ENCODE measurements at places on chromosomes 4 and X.

DNA sequence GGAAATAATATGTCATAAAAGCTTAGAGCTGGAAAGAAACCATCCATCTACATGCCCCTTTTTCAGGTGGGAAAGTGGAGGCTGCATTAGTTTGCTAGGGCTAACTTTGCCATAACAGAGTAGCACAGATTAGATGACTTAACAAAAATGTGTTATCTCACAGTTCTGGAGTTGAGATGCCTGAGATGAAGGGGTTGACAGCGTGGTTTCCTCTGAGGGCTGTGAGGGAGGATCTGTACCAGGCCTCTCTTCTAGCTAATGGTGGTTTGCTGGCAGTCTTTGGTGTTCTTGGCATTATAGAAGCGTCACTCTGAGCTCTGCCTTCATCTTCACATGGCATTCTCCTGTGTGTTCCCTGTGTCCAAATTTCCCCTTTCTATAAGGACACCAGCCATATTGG lies 2.4 kb downstream of the CHRNA9 start:
- DNase-seq: no peak

DNA sequence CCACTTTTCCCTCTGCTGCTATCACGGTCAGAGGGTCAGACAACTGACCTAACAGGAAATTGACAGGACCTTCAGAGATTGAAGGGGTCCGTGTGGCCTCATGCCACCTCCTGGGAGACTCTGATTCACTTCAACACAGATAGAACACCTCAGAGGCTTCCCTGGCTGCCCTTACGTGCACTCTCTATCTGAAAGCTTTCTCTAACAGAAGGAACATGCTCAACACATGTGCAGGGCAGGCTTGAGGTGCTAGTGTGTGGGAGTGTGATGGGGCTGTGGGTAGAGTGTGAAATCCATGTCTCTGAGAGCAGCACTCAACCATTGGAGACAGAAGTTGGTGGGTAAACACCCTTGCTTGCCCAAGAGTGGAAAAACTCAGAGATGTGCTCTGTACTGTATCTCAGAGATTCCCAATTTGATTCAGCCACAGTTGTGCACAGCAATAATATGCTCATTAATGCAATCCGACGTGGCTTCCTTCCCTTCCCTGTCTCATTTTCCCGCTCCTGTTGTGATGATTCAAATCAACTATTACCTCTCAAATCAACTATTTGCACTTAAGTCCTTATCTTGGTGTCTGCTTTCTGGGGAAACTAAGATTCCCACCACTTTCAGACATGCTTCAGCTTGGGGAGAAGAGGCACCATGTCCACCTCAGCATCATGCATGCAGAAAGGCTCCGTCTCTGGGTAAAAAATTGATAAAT lies 62.0 kb upstream of the MAGEB2 start:
- no peak for DNase-seq

- no peak for DNase-seq
These were observed 30.0 kb upstream of the SLC9A7 start for GRCh38 chrX:46788902-46789301.

DNA sequence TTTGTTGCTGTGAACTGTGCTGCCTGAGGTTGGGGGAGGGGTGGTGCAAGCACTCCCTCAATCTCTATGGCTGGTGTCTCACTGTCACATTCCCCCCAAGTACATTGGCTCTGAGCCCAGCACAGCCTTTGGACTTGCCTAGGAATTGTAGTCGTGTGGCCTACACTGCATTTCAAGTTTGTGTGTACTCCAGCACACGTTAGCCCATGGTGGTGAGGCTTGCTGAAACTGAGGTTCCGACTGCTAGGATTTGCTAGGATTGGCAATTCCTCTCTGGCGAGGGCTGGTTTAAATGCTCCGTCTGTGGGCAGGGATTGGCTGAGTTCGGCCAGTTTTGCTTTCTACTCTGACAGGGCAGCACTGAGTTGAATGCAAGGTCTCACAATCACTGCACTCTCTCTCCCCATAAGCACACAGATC lies 121.7 kb upstream of the CXXC4 start:
- DNase-seq: no peak

DNA sequence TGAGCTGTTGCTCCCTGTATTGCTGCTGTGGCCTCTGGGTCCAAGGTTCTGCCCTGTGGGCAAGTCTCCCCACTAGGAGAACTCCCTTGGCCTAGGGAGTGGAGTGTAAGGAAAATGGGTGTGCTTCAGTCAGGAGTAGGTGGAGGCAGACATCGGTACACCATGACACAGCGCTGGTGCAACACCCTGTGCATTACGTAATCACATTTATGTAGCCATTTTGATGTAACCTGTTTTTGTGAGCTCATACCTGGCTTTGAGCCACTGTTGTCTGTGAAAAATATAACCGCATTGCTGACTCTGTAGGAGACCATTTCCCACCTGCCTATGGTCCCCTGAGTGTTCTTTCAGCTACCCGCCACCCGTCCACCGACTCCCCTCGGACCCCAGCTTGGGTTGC lies 700.5 kb upstream of the AGA start:
- DNase-seq: no peak

DNA sequence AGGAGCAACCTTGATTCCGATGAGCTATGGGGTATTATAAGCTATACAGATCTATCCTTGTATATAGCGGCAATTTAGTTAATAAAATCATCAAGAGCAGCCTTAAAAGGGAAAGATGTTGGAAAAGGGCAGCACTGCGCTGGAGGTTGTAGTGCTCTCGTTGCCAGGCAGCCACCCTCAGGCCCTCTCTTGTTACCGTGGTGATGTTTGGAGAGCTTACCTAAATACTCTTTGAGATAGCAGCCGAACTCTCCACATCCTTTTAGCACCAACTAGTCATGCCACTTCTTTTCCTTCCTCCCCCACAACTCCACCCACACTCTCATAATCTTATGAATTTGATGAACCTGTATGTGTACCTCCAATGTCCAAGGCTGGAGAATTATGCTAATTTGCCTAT lies 3.8 kb upstream of the RADX start:
- no peak for DNase-seq

GRCh38 chr4:168498251-168498650 lies 1.4 kb downstream of the PALLD start:
- DNase-seq: no peak

DNA sequence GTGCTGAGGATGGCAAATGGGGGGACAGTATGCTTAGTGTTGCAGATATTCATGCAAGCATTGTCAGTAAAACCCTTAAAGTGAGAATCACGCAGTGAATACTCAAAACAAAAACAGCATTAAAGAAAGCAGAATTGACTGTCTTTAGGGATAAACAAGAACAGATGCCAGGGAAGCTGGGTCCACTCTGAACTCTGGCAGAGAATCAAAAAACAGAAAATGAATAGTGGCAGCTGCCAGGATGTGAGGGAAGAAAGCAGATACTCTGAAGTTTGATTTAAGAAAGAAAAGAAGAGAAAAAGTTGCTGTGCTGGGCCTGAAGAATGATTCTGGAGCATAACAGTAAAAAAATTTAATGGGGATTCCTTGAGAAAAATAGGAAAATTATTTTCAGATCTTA lies 131.5 kb downstream of the GABRA2 start:
- DNase-seq: no peak

- DNase-seq: no peak
These were observed 88.2 kb downstream of the CFAP299 start for GRCh38 chr4:80423553-80424224.

DNA sequence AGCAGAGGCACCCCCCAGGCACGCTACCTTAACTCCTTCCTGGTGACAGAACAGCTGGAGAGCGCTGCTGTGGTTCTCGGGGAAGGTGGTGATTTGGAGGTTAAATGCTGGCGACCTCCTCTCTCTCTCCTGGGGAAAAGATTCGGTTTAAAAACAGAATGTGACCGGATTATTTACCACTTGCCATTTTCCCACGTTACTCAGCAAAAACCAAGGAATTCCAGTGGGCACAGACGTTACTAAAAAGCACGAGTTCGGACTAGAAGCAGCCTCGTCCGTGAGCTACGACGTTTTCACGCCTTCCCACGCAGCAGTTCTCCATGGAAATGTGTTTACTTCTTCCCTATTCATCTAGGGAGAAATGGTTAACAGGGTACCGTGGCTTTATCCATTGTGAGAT lies 32.3 kb upstream of the C4orf50 start:
- no peak for DNase-seq

DNA sequence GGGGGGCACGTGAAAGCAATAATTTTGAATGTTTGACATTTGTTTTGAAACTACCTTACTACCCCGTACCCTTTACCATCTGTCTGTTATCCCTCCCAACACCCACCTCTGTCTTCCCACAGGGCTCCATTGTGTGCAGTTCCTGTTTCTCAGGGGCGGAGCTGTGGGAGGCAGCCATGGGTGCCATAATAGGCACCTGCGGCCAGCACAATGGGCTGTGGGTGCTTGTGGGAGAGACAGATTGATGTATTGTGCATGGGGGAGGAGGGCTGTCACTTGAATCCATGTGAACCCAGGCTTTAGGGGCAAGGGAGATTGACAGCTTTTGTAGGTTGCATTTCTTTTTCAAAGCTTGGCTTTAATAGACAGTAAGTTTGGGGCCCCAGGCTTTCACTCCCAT lies 122.6 kb upstream of the CXorf66 start:
- no peak for DNase-seq

DNA sequence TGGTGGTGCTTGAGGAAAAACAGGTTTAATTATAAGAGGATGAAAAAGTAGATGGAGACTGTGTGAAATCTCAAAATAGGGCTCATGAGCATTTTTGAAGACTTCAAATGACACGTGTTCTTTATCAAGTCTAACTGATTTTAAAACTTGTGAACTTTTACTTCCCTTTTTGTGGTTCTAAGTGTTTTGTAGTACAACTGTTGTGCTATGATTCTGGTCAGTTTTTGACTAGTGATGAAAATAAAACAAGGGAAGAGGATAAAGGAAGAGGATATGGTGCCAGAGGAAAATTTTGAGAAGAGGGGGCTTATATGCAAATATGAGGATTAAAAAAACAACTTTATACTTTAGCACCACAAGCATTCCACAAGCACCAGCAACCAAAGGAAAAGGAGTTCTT lies 644.0 kb downstream of the RPA4 start:
- DNase-seq: no peak

GRCh38 chr4:109708990-109709389 lies 5.7 kb upstream of the CASP6 start:
- no peak for DNase-seq

GRCh38 chr4:140296335-140297220 lies 76.9 kb upstream of the SCOC start:
- no peak for DNase-seq

- DNase-seq: no peak
These were observed 263.6 kb downstream of the PTTG2 start for GRCh38 chr4:38223782-38224236.

GRCh38 chr4:37802068-37802666 lies 24.3 kb upstream of the PGM2 start:
- DNase-seq: no peak

DNA sequence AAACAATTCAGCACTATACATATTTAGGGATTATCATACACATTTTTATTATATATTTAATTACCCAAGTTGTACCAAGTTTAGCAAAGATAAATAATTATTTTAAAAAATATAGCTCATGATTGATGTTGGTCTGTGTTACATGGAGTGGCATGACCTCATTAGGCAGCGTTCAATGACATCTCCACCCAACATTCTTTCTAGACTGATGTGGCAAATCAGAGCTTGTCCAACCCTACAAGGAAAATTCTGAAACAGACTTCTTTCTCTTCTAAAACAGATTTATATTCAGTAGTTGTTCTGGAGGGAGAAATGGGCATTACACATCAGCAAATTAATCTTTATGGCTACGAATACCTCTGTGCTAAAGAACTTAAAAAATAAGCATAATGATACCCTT lies 189.7 kb downstream of the PDGFC start:
- no peak for DNase-seq

DNA sequence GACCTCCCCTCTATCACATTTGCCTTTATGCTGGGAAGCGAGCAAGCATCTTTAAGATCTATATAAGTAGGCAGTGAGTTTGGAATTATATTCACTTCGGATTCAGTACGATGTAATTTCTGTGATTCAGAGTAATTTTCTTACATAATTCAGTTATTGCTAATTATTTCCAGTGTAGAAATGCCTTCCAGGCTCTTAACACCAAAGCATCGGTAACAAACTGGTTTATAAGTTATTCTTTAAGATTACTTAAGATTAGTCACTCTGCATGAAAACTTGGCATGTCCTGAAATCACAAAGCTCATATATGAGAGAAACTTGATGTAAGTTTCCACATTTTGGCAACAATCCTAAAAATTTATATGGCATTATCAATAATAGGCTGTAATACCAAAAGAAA lies 120.8 kb downstream of the ADAMTS3 start:
- no peak for DNase-seq

DNA sequence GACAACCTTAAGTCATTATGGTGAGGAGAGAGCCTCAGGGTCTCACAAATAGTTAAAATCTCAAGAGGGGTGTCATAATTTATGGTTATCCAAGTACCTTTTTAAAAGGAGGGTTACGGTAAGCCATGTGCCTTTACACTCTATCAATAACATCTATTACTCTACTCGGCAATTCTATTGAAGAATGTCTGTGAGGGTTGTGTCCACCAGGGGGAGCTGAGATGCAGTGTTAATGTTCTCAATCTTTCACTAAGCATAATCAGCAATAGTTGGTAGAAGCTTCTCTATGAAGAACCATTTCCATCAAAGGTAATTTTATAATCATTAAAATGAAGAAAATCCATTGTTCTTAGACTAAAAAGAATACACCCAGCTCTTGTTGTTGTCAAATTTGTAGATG lies 457.4 kb downstream of the CENPC start:
- DNase-seq: no peak

- no peak for DNase-seq
These were observed 106.1 kb downstream of the ARAP2 start for GRCh38 chr4:36138220-36138619.

GRCh38 chr4:30801876-30802275 lies 81.7 kb downstream of the PCDH7 start:
- DNase-seq: no peak

GRCh38 chr4:80092088-80092487 lies 19.1 kb upstream of the ANTXR2 start:
- DNase-seq: no peak

DNA sequence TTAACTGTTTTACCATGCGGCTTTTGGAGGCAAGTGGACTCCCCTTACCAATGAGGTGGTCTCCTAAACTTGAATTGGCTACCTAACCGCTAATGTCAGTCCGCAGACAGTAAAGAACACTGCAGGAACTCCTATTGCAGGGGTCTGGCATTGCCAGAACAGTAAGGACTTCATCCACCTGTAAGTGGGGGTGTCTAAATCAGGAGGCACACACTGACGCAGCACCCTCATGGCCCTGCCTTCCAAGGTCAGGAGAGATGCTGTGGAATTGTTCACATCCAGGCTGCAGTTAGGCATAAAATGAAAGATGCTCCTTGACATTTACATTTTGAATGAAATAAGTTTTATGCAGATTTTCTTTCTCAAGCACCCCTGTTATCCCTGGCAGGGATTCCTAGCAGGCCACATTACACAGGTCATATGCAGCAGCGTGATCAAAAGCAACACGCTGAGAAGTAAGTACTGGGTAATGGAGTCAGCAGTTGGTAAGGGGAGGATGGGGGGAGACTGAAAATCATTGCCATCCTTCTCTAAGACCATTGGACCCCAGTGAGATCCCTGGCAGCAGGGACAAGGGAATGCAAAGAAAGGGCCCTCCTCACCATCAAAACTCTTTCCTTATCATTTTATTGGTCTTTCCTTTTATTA lies 3.8 kb downstream of the PPARGC1A start:
- DNase-seq: no peak

- no peak for DNase-seq
These were observed 3.2 kb upstream of the UXT start for GRCh38 chrX:47662144-47662657.
